Naive B cell (primary cell): ENCODE measurements at places on chromosomes 3 and 15.

GRCh38 chr15:50024281-50024680 lies 94.8 kb downstream of the ATP8B4 start:
- DNase-seq = no peak

DNA sequence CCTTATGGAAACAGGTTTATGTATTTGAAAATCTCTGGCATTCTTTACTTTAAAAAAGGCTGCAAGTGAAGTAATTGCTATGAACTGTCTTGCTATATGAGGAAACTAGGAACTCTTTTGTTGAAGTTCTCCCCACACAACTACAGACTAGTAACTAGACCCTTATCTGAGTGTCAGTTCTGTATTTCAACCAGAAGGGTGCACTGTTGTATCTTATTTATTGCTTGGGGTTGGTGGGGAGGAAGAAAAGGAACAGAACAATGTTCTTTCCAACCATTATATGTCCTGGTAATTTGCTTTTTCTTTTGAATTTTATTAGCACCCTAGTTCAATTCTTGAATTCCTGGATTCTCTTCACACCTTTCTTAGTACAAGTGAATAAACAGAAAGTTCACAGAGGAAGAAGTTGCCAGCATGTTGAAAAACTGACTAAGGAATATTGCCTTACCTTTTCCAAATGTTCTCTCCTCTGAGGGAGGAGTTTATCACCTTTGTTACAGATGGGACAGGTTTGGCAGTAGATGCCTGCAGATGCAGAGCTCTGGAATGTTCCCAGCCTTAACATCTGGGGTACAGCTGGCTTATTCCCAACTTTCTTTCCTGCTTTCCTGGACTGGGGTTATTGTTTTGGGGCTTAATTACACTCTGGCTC lies 162.4 kb upstream of the CFAP20DC start:
- DNase-seq = peak; percentile 11

DNA sequence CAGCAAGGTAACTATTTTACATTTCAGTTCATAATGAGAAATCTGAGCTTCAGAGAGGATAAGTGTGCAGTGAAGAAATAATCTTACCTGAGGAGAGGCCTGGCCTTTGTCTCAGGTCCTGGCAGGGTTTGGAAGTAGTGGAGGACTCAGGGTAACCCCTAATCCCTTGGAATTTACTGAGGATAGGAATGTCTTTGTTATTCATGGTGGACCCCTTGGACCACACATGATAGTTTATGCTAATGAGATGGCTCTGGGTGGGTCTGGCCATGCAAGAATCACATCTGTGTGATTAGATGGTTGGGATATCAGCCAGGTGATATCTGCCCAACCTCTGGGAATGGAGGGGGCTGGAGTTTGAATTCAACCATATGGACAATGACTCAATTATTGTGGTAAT lies 65.0 kb upstream of the DAZL start:
- DNase-seq = no peak

DNA sequence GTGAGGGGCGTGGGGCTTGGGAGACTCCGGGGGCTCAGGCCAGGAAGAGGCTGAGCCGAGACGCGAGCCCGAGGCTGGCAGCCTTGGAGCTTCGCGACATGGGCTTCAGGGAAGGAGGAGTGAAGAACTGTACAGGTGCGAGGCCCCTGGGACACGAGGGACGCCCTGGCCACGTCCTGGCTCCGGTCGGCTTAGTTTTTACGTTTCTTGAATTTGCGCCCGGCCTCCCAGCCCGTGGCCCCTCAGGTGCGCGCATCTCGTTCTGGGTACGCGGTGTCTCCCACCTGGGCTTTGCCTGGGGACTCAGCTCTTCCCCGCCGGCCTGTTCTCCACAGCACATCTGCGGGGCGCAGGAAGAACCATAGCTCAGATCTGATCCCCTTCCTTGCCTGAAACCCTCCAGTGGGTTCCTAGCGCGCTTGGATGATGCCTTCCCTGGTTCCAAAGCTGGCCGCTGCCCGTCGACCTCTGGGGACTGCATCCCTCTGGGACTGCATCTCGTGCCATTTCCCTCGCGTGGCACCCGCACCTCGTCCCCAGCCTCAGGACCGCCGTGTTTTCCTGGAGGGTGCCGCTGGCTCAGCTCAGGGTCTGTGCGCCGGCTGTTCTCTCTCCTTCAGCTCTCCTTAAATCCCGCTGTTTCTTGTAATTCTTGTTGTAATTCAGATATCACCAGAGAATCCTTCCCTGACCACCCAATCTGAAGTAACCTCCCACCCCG lies 614 bp downstream of the CHCHD6 start:
- no peak for DNase-seq

- no peak for DNase-seq
Observed at GRCh38 chr3:27423463-27423862, 54.3 kb upstream of the NEK10 start.

DNA sequence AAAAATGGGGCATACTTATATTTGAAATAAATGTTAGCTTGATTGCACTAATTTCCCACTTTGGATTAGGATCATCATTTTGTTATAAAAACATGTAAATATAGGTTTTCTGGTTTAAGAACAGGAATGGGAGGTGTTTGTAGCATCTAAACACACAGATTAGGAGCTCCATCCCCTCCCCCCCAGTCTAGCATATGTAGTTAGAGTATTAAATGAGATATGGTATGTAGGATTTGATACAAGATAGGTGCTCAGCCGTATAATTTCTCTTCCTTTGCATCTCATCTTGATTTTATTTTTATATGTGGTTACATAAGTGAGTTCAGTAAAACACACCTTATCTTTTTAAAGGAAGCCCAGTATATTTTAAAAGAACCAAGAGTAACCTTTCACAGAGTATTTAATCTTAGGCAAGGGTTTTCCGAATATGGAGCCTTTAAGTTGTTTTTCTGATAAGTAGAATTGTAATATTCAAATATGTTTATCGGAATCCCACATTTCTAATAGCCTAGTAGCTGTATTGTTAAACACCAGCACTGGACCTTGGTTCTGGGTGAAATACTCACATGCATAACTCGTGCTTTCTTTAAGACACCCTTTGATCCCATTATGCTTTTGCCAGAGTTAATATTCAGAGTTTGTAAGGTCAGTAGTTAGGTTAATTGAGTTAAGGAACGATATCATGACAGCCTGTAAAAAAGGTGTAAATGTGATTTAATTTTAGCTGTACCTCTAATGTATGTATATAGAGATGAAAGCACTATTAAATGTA lies 2.3 kb downstream of the SLC25A36 start:
- DNase-seq = no peak

DNA sequence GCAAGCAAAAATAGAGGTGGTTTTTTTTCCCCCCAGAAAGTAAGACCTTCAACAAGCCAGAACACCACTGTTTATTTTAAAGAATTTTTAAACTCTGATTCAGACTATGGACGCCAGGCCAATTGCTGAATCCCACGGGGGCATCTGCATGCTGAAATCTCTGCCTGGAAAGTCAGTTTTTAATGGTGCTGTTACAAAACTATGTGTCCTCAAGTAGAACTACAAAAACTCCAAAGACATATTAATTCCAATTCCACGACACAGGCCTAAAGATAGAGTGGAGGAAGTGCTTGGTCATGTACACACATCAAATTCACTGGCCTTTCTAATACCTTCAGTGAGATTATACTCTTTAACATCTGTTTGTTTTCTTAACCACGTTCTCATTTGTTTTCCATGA lies 490.5 kb upstream of the NR2F2 start:
- no peak for DNase-seq

DNA sequence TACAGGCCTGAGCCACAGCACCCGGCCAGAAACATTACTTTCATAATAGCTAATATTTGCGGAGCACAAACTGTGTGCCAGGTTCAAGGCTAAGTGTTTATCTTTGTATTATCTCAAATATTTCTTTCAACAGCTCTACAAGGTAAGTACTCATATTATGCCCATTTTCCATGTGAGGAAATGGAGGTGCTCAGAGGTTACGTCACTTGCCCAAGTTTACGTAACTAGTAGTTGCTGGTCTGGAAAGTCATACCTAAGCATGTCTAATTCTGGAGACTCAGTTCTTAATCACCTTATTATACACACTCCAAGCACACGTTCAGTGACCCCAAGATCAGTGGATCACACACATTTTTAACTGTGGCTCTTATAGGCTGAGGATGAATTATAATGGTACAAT lies 177.5 kb downstream of the OXSM start:
- no peak for DNase-seq

DNA sequence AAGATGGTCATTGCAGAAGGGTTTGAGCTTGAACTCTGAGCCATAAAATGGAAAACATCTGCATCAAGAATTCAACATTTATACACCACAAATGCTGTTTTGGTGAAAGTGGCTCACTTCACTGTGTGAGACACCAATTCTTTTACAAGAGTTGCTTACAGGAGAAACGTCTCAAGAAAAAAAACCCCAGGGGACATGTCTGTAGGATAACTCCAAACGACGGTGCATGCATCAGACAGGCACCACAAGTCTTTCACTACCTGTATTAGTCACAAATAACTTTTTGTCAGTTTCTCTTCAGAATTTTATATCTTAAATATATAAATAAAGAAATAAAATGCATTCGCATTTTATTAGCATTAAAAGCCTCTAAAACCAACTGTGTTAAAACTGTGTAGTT lies 164.3 kb downstream of the EFHB start:
- DNase-seq = no peak

DNA sequence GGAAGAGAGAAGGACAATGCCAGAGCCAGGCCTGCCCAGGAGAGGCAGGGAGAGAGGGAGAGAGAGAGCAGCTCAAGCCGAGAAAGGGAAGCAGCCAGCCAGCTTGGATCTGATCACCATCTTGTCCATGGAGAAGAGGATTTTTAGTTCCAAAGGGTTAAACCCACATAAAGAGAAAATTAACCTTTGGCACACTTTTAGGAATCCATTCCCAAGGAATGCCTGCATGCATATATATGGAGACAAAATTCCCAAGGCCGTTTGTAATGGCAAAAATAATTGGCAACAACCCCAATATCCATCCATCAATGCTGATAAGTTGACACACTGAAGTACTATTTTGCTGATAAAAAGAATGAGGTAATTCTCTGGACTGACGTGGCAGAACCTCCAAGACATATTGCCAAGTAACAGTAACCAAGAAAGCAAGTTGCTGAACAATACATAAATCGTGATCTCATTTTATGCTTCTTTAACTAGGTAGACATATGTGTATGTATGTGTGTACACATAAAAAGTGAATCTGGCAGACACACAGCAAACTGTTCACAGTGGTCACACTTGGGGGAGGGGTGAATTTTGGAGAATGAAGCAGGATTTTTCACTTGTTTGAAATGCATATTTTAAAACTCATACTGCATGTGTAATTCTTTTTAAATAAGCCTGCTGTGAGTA lies 7.5 kb upstream of the STRA6 start:
- no peak for DNase-seq

GRCh38 chr3:136498919-136499447 lies 248.8 kb downstream of the PCCB start:
- DNase-seq = no peak

GRCh38 chr3:35757991-35758757 lies 118.8 kb downstream of the ARPP21 start:
- DNase-seq = no peak

- no peak for DNase-seq
Observed at GRCh38 chr3:65669163-65669875, 369.4 kb downstream of the MAGI1 start.

GRCh38 chr3:52891164-52891563 lies 6.2 kb downstream of the STIMATE start:
- no peak for DNase-seq

DNA sequence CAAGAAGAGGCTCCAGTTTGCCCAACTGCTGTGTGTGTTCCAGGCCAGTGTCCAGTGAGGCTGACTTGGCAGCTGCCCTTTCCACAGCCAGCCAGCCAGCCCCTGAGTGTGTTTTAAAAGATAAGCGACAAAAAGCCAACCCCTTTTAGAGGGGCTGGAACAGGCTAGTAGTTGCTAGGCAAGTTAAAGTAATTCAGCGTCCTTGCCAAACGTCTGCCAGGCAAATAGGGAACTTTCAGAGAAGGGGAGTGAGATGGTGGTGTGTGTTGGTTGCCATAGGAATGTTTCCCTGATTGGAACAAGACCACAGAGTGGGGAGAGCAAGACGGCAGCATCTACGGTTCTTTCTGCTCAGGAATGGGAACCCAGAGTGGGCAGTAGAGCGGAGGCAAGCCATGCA lies 86.3 kb downstream of the TMEM108 start:
- no peak for DNase-seq

GRCh38 chr3:53083949-53084309 lies 38.1 kb upstream of the SFMBT1 start:
- DNase-seq = no peak

DNA sequence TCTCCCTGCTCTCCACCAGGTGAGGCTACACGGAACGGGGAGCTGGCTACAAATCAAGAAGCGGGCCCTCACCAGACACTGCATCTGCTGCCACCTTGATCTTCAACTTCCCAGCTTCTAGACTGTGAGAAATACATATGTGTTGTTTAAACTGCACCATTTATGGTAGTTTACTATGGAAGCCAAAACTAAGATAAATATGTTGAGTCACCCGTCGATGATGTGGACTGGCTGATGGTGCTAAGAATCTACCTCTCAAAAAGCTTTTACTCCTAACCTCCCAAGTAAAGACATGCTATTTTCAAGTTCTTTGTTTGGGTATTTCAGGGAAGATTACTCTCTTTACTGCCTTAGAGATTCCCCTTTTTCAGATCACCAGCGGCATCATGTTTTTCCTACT lies 110.9 kb downstream of the VGLL3 start:
- no peak for DNase-seq

GRCh38 chr15:42707873-42708544 lies 28.9 kb downstream of the CDAN1 start:
- DNase-seq = no peak

GRCh38 chr15:56965231-56966013 lies 47.0 kb downstream of the TCF12 start:
- DNase-seq = no peak

GRCh38 chr3:8307545-8308110 lies 194.0 kb upstream of the LMCD1 start:
- DNase-seq = no peak

- DNase-seq = no peak
Observed at GRCh38 chr3:168260859-168261258, 165.1 kb upstream of the GOLIM4 start.

DNA sequence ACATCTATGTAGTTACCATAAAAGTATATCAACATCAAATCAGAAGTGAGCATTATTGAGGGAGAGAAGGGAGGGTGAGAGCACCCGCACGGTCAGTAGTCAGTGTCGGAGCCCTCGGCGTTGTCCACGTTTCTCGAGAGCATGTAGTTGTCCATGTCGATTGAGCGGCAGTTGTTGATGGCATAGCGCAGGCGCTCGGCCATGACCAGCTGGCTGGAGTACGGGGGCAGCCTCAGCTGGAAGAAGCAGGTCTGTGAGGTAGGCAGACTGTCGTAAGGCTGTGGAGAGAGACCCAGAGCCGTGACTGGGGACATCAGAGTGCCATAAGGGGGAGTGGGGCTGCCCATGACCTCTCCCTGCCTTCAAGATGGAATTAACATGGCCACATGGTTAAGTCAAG lies 11.8 kb downstream of the FBXL22 start:
- DNase-seq = no peak
